ENCODE measurements at places on chromosomes 3 and 15. TPM values are rescaled to one million over a fixed set of nuclear protein-coding genes. Genes with fewer than 3 reads are reported as not detected.
A peak's percentile ranks its signal among the peaks of the same experiment; 100 is the strongest.

- H3K27ac ChIP-seq: no peak overlapping the region
- DNase-seq: no peak
- H3K36me3 ChIP-seq: peaks cover 4% of the 10 kb centered on the region
- H3K4me1 ChIP-seq: peaks cover 7% of the 10 kb centered on the region
- no peaks in the 10 kb centered on the region for H3K27me3 ChIP-seq
Observed at GRCh38 chr3:171700157-171700556, 110.1 kb downstream of the PLD1 start.

DNA sequence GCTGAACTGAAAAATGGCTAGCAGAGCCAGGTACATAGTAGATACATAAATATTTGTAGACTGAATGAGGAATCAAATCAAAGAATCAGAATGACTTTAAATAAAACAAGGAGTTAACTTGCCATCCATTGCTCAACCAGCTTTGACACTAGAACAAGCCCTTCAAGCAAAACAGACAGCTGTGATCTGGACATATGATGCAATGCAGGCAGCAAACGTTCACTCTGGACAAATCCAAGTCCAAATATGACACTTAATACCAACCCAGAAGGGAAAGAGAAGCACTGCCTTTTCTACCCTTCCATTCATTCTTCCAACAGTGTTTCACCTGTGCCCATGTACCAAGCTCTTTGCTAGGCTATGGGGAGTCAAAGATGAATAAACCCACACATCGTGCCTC, 4.5 kb downstream of the THRB start:
- peaks cover 41% of the 10 kb centered on the region for H3K4me1 ChIP-seq
- H3K27ac ChIP-seq: peak overlapping the region; percentile 41
- no peak overlapping the region for H3K4me3 ChIP-seq
- H3K27me3 ChIP-seq: no peaks in the 10 kb centered on the region
- H3K36me3 ChIP-seq: no peaks in the 10 kb centered on the region
- DNase-seq: no peak

The STRA6 gene
- total RNA-seq: not detected

The CPNE9 gene
- total RNA-seq: not detected
